ENCODE measurements at places on chromosomes 7 and 10.

DNA sequence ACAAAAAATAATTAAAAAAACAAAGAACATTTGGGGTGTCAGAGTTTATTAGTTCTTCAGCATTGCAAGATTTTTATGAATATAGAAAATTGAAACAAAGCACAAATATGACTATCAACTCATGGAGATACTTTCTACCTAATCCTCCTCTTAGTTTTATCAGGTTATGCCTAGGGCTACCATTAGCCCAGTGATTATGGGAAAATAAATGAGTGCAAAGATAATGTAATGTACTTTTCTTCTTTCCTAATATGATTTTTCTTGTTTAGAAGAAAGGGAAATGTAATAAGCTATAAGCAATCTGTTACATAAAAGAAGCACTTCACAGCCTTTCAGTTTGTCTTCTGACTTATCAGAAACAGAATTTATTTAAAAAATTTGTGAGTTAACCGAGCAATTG lies 676.8 kb downstream of the SORCS1 start:
- no peak for DNase-seq

DNA sequence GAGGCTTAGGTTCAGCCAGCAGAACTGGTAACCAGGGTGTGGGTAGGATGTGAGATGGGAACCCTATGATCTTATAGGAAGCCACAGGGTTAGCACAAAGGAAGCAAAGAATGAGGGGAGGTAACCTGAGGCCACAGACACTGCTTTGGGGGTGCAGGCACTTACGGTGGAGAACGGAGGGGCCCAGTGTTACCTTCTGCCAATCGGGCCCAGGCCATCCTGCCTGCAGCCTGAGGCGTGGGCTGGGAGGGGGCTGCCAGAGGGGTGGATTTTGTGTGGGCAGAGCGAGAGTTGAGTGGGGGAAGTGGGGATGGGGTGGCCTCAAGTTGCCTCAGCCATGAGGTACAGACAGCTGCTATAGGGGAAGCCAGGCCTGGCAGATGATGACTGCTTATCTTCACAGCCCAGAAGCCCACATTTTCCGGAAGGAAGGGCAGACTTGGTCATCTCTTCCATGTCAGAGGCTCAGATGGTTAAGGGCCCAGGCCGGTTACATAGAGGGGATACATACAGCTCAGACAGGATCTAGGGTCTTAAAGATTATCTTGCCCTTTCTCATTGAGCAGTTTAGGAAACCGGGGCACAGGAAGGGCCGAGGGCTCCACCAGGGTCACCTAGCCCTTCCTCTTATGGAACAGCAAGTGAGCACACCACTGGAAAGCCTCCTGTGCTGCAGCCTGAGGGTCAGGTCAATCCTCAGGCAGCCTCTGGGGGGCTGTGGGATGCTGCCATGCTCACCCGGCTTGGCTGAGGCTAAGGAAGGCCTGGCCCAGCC lies 24.4 kb upstream of the VSIR start:
- no peak for DNase-seq

GRCh38 chr10:73060738-73061635 lies 35.7 kb downstream of the P4HA1 start:
- peak; percentile 9 for DNase-seq

- no peak for DNase-seq
These were observed 6.5 kb downstream of the ZNF438 start for GRCh38 chr10:31025142-31025541.

Data from retina (tissue), 1 donor.